ENCODE measurements at places on chromosomes 13 and 19.
A peak's percentile ranks its signal among the peaks of the same experiment; 100 is the strongest.

DNA sequence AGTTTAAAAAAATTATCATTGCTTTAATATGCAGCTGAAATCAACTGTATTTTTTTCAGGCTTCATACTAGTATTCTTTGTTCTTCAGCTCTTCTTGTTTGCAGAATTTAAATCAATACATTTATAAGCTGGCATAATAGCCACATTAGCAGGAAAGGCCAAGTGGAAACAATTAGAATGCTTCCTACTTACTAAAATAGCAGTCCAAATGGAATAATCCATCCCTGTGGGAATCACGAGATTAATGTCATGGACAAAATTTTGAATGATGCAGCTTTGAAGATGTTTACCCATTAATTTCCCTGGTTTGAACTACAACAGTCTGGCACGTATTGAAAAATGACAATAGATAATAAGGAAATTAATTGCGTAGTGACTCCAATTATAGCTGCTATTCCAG lies 2650.8 kb downstream of the PCDH9 start:
- no peak for DNase-seq

DNA sequence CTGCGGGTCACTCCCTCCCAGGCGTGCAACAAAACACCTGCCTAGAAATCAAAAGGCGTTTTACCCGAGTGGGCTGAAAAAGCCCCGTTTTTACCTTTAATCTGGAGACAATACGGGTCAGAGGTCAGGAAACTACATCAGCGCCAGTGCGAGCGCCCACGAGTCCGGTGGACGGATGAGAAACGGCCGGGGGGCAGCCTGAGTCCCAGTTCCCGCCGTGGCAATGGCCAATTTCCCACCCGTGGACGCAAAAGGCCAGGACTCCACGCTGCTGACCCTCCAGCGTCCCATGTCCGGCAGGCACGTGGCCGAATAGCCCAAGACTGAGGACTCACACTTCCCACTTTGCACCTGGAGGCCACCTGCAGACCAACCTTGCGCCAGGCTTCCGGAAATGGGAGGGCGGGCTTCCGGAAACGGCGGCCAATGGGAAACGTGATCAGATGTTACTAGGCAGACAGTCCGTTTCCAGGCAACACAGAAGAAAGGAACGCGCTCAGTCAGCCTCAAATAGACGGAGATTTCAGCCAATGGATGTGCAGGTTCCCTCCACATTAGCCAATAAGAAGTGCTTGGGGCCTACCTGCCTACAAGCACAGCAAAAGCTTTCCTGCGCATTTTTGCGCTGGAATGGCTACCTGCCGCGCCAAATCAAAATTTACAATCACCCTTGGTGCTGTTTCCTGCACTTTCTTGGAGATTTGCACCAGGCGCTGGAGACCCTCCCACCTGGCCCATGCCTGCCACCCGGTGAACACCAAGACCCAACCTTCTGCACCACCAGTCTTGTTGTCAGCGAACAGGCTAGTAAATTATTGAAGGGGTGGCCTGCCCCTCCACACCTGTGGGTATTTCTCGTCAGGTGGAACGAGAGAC lies 47.4 kb downstream of the ZFP14 start:
- DNase-seq, result peak; percentile 86

DNA sequence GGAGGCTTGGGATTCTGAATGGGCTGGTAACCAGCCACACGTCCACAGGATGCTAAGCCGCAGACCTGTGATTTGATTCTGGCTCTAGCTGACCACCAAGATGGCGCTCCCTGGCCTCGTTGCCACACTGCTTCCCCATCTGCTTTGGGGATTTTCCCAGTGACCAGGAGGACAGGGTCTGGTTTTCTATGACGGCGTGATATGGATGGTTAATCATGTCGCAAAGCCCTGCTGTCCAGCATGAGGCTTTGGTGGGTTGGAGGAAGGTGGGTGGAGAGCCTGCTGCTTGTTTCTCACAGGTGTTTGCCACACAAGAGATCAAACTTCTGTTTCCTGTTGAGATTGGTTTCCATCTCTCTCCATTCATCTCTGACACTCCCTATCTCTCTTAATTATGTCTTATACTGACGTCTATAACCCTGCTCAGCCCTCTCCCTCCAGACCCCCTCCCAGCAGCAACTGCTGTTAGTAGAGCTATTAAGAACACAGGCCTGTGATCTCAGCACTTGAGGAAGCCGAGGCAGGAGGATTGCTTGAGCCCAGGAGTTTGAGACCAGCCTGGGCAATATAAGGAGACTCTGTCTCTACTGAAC lies 102.7 kb downstream of the SIPA1L3 start:
- DNase-seq, result no peak

DNA sequence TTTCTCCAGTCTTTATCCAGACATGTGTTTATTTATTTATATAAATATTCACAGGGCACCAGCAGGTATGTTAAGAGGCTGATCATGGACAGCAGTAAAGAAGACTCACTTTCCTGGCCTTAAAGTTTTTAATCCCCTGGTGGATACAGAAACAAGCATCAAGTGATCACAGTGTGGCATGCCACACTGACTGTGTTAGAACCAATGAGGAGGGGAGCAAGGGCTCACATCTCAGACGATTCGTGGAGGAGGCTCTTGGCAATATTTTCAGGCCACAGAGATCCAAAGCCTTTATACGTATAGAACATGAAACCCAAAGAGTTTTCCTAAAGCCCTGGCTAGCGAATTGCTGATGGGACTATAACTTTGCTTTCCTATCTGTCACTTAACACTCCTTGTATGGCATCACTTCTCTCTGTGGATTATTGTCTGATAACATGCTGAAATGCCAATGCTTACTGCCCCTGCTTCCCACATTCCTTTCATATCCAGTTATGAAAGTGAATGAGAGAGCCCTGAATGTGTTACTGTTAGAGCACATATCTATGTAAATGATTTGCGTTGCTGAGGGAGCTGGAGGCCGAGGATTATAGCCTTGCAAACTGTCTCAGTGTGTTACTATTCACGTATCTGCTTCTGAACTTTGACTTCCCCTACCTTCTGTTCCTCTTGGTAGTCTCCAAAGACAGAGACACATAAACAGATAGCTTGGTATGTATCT lies 37.6 kb downstream of the POLR1D start:
- no peak for DNase-seq

DNA sequence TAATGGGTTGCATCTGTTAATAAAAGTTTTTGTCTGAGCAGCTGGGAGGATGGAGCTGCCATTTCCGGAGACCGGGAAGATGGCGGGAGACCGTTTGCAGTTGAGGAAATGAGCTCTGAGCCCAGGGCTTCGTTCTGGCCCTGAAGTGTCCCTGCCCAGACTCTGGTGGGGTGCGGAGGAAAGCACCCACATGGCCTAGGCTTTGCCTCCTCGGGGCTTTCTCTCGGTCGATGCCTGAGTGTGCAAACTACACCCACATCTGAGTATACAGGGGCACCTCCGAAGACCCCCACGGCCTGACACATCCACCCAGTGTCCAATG lies 15.6 kb upstream of the NANOS3 start:
- DNase-seq, result peak; percentile 69

- DNase-seq, result no peak
Observed at GRCh38 chr19:7417671-7418324, 69.1 kb downstream of the ARHGEF18 start.

DNA sequence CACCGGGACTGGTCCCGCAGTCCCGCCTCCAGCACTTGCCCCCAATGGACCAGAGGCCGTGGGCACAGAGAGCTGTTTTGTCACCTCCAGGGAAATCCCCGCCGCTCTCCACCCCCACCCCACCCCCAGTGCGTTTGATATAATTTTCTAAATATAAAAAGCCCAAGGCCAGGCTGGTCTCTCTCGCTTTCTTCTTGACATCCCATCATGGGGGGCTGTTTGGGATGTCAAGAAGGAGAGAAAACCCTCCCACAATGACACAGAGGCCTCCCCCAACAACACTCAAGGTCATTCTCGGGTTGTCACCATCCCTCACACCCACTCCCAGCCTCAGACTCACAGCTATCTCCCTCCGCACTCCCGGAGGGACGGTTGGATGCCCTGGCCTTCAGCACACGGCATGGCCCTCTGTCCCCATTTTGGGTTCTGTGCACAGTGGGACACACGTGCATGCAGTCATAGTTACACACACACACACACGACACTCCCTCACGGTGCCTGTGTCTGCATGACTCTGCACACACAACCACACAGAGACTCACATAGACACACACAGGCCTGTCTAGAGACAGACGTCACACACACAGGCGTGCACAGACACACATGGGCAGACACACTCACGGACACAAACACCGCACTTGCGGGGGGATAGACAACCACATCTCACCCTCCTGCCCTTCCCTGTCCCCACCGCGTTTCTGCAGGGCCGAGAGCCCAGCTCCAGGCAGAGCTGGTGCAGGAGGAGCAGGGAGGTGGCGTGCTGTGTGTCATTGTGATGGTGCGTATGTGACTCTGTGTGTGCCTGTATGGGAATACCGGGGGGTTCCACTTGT lies 4.8 kb upstream of the NFIC start:
- DNase-seq, result peak; percentile 27

DNA sequence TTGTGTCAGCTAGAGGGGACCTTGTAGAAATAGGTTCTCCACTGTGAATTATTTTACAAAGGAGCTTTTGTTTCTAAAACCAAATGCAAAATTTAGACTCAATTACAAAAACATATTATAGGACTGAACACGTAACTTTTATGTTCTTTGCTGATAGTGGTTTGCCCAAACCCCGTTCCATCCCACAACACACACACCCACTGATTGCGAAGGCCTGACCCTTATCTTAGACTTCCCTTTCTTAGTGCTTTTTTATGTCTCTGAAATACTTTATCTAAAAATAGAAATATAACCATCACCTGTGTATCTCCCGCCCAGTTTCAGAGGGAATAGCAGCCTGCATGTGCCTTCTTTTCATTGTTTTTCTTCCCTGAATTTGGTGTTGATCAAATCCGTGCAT lies 13.0 kb downstream of the CCNA1 start:
- no peak for DNase-seq

- no peak for DNase-seq
Observed at GRCh38 chr19:35872180-35872579, 3.8 kb downstream of the APLP1 start.

DNA sequence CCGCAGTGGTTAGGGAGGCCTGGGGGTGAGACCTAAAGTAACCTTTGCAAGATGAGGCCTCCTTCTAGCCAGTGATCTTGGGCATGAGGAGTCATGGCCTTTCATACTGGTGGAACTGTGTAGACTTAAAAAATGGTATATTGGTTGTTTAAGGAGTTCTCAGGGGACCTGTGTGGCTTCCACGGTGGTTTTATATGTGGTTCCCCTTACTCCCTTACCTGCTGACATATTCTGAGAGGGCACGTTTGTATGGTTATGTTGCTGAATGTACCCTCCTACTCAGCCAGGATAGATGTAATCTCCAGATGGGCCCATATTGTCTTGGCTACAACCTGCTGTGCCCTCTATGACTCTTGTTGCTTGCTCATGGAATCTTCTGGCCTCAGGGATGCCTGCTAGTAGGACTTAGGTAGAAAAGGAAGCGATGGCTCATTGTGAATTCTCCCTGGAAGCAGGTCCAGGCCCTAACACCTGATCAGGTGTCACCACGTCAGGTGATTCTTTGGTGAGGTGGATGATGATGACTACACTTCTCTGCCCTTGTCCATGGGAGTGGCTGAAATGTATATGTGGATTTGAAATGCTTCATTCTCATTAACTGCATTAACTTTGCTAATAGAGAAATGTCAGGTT lies 1.8 kb downstream of the ZNF460 start:
- peak; percentile 73 for DNase-seq

DNA sequence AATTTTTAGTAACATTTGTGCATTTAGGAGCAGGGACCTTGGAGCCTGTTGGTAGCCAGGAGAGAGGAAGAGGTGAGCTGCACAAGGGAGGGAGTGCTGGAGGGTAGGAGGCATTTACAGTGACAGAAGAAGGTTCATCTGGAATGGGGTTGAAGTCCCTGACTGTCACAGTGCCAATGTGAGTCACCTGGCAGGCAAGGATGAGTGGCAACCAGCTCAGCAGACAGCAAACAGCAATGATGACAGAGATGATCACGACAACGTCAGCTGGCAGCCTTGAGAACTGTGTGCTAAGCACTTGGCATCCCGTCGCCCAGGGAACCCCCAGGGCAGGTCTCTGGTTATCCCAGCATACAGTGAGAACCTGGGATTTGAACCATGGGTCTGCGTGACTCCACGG lies 2.6 kb downstream of the OR10H5 start:
- DNase-seq, result no peak

DNA sequence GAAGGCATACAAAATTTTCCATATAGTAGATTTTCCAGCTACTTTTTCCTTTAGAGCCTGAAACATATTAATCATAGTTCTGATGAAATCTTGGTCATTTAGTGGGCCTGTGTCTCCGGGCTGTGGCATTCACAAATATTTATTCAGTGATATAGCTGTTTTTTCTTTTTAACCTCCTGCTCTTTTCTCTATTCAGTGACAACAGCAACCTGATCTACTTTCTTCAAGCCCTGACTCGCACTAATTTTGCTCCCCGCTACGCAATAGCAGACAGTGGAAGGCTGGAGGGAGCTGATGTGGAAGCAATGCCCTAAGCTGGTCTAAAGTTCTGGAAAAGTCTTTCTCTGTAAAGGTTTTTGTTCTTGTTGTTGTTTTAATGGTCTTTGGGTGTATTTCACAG lies 289.7 kb downstream of the SLITRK6 start:
- no peak for DNase-seq

DNA sequence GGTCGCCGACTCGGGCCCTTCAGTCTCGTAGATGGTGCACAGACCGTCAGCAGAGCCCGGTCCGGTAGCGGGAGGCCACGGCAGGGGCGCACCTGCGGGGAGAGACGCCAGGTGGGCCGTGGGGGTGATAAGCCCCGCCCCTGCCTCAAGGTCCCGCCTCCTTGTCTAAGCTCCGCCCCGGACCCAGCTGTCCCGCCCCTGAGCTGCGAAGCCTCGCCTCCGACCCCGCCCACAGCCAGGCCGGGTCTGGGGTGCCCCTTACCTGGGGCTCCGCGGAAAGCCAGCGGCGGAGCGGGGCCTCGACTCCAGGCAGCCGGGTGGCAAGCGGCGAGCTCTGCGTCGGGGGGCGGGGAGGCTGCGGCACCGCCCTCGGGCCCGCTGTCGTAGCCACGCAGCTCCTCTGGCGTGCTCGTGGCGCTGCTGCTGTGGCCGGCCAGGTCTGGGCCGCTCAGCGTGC lies 4.7 kb downstream of the PRR36 start:
- peak; percentile 81 for DNase-seq

DNA sequence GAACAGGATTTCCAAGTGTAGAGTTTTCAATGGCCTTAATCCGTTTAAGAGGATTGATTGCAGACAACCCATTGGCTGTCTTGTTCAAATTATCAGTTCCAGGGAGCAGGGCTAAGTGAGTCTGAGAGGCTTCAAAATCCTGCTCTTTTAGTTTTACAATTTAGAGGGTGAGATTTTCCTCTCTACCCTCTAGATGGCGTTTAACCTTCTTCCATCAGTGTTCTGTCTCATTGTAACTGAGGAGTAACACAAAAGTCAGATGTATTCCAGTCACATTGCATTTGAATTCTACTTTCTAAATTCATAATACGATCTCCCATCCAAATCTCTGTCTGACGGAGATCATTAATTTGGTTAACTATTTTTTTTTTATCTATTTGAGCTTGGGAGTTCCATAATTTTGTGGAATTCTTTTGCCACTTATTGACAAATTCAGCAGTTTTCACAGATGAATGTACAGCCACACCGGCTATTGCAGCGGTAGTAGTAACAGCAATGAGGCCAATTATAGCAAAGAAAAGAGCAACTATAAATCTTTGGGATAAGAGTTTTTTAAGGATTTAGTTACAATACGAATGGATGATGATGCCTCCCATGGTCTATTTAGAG lies 7.8 kb upstream of the C19orf84 start:
- no peak for DNase-seq

All from activated CD8-positive, alpha-beta T cell treated with anti-CD3 and anti-CD28 coated beads for 36 hours (primary cell).